Naive B cell (primary cell): ENCODE measurements at places on chromosomes 1 and 21.
A peak's percentile ranks its signal among the peaks of the same experiment; 100 is the strongest.

DNA sequence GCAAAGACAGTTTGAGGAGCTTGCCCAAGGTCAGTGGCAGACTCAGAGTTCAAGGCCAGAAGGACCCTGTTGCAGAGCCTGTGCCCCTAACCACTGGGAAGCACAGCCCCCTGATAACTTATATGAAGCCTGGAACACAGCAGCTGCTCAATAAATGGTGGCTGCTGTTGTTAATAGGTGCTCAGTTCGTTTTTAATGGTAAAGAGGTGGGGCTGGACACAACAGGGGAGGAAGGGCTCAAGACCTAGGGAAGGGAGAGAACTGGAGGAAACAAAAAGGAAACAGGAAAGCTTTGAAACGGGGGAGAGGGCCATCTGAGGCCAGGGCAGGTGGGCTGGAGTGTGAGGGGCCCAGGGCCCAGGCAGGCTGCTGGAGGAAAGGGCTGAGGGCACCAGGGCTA, 125.4 kb downstream of the LACTBL1 start:
- H3K4me3 ChIP-seq, result no peak overlapping the region
- no peak overlapping the region for H3K27ac ChIP-seq
- H3K27me3 ChIP-seq, result peaks cover 72% of the 10 kb centered on the region

DNA sequence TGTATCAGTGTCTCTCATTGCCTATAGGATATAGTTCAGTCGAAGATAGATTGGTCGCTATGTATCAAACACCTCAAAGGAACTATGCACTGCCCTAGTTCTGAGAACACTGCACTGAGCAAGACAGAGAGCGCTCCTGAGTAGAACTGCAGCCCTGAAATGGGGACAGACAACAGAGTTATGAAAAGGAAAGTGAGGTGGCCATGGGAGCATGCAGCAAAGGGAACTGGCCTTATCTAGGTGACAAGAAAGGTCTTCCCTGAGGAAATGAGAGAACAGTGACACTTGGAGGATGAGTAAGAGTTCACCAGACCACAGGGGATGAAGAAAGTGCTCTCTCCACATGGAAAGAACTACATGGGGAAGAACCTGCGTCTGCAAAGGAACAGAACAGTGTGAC, 7.5 kb upstream of the G0S2 start:
- no peaks in the 10 kb centered on the region for H3K4me1 ChIP-seq

GRCh38 chr1:221084681-221085080, 205.4 kb downstream of the HLX start:
- H3K4me3 ChIP-seq, result no peak overlapping the region
- peaks cover 11% of the 10 kb centered on the region for H3K4me1 ChIP-seq
- H3K36me3 ChIP-seq, result peaks cover 19% of the 10 kb centered on the region
- DNase-seq, result no peak
- no peaks in the 10 kb centered on the region for H3K27me3 ChIP-seq

DNA sequence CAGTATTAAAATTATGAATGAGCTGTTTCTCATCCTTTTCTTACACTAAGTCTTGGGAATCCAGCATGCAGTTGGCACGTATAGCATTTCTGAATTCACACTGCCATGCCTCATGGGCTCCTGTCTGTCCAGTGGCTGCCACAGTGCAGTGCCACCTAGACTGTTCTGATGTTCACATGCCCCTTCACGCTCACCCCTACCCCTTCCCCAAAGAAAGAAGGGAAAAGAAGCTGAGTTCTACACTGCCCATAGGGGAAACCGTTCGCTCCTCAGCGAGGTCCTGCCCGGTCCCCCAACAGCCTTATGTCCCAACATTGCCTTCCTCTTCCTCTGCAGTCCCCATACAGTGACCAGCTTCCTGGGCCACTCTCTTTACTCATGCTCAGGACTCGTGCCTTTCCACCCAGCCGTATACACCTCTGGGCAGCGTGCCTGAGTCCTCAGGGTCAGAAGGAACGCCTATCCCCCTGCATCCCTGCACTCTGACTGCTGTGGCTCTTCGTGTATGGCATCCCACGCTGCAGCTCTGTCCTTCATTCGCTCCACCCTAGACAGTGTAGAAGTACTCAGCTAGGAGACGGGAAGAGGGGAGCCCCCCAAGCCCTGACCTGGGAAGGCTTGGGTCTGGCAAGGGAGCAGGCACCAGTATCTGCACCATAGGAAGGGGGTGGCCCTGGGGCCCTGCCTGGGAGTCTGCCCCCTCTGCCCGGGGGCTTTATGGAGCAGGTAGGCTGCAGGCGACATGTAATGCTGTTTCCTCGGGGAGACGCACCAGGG, 24.1 kb upstream of the ARF1 start:
- peaks cover 16% of the 10 kb centered on the region for H3K4me1 ChIP-seq
- DNase-seq, result no peak
- H3K36me3 ChIP-seq, result peaks cover 8% of the 10 kb centered on the region
- H3K4me3 ChIP-seq, result peak overlapping the region; percentile 69
- peak overlapping the region; percentile 3 for H3K27ac ChIP-seq

DNA sequence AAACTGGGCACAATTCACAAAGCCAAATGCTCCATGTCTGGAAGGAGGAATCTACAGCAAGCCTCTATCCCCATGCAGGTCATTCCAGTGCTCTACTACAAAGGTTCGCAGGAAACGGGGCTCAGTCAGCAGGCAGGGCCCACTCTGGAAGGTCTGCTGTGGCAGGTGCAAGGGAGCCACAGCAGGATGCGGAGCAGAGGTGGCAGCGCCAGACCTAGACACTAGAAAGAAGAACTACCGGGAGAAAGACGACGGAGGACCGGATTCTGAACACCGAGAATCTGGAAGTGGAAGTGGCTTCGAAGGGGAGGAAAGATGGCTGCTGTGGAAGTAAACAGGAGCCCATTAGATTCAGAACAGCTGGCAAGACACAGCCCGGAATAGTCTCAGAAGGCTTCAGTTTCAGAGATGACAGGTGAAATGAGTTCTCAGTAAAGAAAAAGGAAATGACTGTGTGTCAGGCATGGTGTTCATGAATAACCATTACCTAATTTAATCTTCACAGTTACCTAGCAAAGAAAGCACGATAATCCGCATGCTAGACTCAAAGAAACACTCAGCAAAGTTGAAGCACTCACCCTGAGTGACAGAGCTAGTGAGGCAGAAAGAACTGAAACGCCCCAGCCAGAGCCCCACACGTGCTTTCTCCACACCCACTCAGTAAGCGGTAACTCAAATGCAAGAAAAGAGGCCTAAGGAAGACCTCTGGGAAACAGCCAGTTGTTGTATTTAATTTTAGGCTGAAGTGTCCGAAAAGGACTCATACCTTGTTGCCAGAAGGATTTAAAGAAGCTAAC, 21.4 kb downstream of the SETD4 start:
- peak overlapping the region; percentile 19 for H3K27ac ChIP-seq
- H3K36me3 ChIP-seq, result peaks cover 31% of the 10 kb centered on the region
- H3K27me3 ChIP-seq, result no peaks in the 10 kb centered on the region
- no peak overlapping the region for H3K4me3 ChIP-seq
- no peak for DNase-seq
- H3K4me1 ChIP-seq, result no peaks in the 10 kb centered on the region

GRCh38 chr1:94612525-94613204, 71.1 kb upstream of the F3 start:
- H3K4me3 ChIP-seq, result no peak overlapping the region
- H3K4me1 ChIP-seq, result no peaks in the 10 kb centered on the region
- H3K27ac ChIP-seq, result no peak overlapping the region
- no peak for DNase-seq
- no peaks in the 10 kb centered on the region for H3K27me3 ChIP-seq

GRCh38 chr1:42774928-42775526, 8.0 kb downstream of the C1orf50 start:
- no peak overlapping the region for H3K27ac ChIP-seq
- peaks cover 19% of the 10 kb centered on the region for H3K36me3 ChIP-seq
- DNase-seq, result no peak
- H3K4me1 ChIP-seq, result peaks cover 22% of the 10 kb centered on the region

GRCh38 chr1:20210736-20211460, 24.6 kb upstream of the PLA2G2C start:
- peaks cover 14% of the 10 kb centered on the region for H3K4me1 ChIP-seq
- no peak overlapping the region for H3K27ac ChIP-seq
- no peaks in the 10 kb centered on the region for H3K36me3 ChIP-seq
- DNase-seq, result no peak
- peaks cover 21% of the 10 kb centered on the region for H3K27me3 ChIP-seq

DNA sequence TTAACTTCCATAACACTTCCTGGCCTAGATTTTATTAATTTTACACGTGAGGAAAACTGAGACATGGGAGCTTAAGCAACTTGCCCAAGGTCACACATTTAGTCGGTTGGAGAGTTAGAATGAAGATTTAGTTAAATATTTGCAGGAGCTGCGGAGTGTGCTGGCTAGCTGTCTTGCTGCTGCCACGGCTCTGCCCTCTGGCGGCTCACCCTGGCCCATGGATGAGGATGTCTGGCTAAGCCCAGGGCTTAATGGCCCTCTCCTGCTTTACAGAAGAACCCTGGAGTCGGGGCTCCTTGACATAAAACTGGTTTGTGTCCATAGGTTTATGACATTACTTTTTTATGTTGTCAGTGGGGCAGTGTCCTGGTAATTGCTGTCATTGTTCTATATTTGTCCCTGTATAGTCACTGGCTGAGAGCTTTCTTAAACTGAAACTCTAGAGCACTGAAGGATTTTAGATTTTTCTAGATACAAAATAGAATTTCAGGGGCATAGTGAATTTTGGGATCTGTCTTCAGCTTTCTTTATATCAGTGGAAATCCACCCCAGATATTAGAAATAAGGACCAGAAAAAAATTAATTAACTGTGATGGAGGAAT, 88.9 kb upstream of the WLS start:
- H3K27me3 ChIP-seq, result peaks cover 15% of the 10 kb centered on the region
- H3K36me3 ChIP-seq, result no peaks in the 10 kb centered on the region
- no peaks in the 10 kb centered on the region for H3K4me1 ChIP-seq
- H3K4me3 ChIP-seq, result no peak overlapping the region

DNA sequence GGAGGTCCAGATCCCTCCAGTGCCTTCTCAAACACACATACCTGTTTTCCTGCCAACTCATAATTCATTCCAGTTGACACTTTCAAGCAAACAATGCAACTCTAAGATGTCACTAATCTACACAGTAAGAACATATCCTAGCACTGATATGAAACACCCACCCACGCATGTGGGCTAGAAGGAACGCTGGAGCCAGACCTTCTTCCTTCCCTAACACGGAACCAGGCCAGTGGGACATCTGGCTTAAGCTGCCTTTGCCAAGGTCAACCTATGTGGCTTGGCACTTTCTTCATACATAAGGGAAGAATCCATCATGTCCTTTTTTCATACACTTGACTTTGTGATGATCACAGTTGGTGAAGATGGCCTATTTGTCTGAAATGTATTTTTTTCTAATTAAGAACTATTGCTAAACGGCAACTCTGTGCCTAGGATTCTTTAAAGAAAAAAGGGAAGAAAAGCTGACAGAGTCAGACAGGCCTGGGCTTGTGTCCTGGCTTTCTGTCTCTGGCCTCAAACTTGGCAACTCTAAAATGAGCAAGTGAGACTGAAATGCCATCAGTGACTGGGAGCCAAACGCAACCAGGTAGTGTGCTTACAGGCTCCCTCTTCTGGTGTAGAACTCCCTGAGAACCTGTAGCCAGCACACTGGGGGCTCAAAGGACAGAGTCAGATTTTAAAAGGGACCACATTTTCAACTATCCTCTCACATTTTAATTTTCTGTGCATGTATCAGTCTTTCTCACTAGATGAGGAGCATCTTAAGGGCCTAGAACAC, 92.6 kb upstream of the BEND5 start:
- H3K27me3 ChIP-seq, result no peaks in the 10 kb centered on the region
- DNase-seq, result no peak
- no peak overlapping the region for H3K27ac ChIP-seq
- no peak overlapping the region for H3K4me3 ChIP-seq

GRCh38 chr1:6490181-6491080, 1.0 kb downstream of the PLEKHG5 start:
- H3K4me1 ChIP-seq, result peaks cover 29% of the 10 kb centered on the region
- no peak overlapping the region for H3K27ac ChIP-seq
- H3K4me3 ChIP-seq, result peak overlapping the region; percentile 89
- peak; percentile 21 for DNase-seq
- no peaks in the 10 kb centered on the region for H3K36me3 ChIP-seq

GRCh38 chr1:79777481-79778219, 771.1 kb upstream of the ADGRL4 start:
- H3K36me3 ChIP-seq, result no peaks in the 10 kb centered on the region
- H3K27ac ChIP-seq, result no peak overlapping the region
- peak; percentile 13 for DNase-seq
- H3K4me1 ChIP-seq, result no peaks in the 10 kb centered on the region
- H3K4me3 ChIP-seq, result no peak overlapping the region
- H3K27me3 ChIP-seq, result no peaks in the 10 kb centered on the region

- no peaks in the 10 kb centered on the region for H3K36me3 ChIP-seq
- H3K4me1 ChIP-seq, result no peaks in the 10 kb centered on the region
- H3K27ac ChIP-seq, result no peak overlapping the region
- H3K4me3 ChIP-seq, result no peak overlapping the region
- H3K27me3 ChIP-seq, result no peaks in the 10 kb centered on the region
- DNase-seq, result no peak
Measured at GRCh38 chr1:204345941-204346645, 13.6 kb downstream of the PLEKHA6 start.

- no peak overlapping the region for H3K4me3 ChIP-seq
- H3K27me3 ChIP-seq, result no peaks in the 10 kb centered on the region
- DNase-seq, result peak; percentile 22
- H3K27ac ChIP-seq, result no peak overlapping the region
- H3K4me1 ChIP-seq, result no peaks in the 10 kb centered on the region
- no peaks in the 10 kb centered on the region for H3K36me3 ChIP-seq
Measured at GRCh38 chr1:116020668-116021272, 44.5 kb downstream of the SLC22A15 start.

GRCh38 chr1:178344513-178345091, 152.2 kb downstream of the CLEC20A start:
- no peaks in the 10 kb centered on the region for H3K4me1 ChIP-seq
- no peaks in the 10 kb centered on the region for H3K27me3 ChIP-seq
- no peak for DNase-seq
- H3K27ac ChIP-seq, result no peak overlapping the region

DNA sequence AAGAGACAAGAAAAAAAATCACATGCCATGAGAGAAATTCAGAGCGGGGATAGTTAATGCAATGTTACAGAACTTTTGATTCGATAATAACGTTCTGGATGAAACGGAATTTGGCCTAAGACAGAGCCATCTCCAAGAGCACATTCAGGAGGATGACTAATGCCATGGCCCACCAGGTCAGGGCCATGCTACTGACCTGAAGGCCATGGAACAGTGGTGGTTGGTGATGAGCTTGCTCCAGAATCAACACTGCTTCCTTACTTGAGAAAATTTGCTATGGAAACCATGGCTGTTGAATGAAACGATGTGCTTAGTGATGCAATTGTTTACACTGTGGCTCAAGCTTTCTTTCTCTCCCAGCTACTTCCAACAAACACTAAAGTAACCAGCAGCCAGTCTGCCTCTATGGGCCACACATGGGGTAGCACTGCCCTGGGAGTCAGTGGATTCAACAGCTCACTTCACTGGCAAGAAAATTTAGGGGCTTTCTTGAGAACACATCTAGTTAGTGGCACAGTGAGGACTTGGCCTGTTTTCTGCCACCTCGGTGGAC, 299.1 kb downstream of the PCP4 start:
- H3K27me3 ChIP-seq, result no peaks in the 10 kb centered on the region
- H3K4me3 ChIP-seq, result no peak overlapping the region
- H3K4me1 ChIP-seq, result no peaks in the 10 kb centered on the region
- no peaks in the 10 kb centered on the region for H3K36me3 ChIP-seq
- no peak overlapping the region for H3K27ac ChIP-seq
